ENCODE measurements at places on chromosomes 4 and X. TPM values are rescaled to one million over a fixed set of nuclear protein-coding genes. Genes with fewer than 3 reads are reported as not detected.

GRCh38 chrX:39150220-39150619 lies 349.0 kb downstream of the MID1IP1 start:
- DNase-seq, result no peak

TBC1D19 gene
- 4.0 TPM for total RNA-seq

TMEM150C gene
- 2.5 TPM for total RNA-seq

CYLC1 gene
- not detected for total RNA-seq

- no peak for DNase-seq
These were observed 11.4 kb downstream of the FGD1 start for GRCh38 chrX:54484666-54485065.

NPNT gene
- 30.9 TPM for total RNA-seq

DNA sequence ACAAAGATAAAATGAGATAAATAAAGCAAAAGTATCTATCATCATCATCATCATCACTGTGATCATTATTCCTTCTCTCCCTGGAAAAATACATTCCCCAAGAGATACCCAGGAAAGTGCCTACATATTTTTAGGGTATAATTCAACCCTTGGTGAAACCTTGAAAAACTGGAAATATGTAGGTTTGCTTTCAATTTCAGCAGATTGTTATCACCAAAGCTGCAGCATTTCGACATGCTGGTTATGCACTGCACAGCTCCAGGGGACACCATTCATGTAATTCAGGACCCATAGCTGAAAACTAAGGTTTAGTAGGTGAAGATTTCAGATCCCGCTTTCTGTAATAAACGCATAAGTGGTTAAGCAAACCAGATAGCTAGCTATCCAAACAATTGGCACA lies 28.4 kb upstream of the FBXW7 start:
- no peak for DNase-seq

BTK gene
- total RNA-seq, result 1.9 TPM
